ENCODE measurements at places on chromosomes 7 and 10. TPM values are rescaled to one million over a fixed set of nuclear protein-coding genes. Genes with fewer than 3 reads are reported as not detected.

The MYPN gene
- 0.06 TPM for total RNA-seq

DNA sequence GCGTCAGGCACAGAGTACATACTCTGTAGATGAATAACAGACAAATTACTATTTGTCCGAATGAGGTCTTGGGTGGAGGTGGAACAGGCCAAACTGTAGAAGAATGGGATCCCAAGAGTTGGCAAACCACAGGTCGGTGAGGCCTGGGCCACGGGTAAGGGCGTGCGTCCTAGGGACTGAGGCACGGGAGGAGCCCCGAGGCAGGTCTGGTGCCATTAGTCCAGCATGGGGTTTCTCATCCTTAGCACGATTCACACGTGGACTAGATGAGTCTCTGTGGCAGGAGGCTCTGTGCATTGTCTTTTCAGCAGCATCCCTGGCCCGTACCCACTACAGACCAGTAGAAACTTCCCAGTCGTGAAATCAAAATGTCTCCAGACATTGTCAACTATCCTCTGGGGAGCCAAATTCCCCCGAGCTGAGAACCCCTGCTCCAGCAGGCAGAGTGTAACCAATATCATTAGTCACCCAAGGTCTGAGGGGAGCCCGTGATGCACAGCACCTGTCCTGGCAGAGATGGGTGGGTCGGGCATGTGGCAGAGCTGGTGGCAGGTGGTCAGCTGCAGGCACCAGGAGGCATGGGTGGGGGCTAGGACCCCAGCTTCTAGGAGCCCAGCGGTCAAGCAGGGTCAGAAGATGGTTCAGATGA, 61.3 kb downstream of the COL13A1 start:
- DNase-seq = no peak

The PGAM2 gene
- total RNA-seq = 2.1 TPM

DNA sequence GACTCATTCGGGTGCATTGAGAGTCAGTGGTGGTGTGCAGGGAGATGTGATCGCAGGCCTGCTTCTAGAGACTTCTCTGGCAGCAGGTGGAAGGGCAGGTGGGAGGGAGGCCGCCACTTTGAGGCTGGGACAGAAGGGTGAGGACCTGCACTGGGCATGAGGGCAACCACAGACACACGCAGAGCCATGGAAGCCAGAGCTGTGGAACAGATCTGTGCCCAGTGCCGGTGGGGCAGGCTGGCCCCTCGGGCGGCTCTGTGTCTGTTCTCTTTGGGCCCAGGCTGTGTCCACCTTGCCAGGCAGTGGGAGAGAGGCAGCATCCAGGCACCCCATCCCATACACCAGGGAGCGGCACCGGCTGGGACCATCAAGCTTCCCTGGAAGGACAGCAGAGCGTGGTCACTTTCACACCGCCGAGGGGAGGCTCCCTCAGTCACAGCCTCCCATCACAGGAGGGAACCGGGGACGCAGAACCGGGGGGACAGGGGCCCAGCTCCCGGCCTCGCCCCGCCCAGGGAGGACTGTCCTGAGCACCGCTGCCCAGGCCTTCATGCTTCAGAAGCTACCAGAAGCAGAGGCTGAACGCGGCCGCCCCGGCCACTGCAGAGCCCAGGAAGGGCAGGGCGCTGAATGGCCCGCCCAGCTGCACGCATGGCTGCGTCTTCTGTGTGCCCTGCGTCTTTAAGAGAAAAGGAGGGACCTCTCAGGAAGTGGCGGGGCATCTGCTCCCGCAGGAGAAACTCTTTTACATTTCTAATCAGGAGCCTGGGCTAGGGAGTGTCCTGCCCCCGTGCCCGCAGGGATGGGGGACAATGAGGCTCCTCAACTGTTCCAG, 32.1 kb downstream of the EN2 start:
- peak; percentile 81 for DNase-seq

- DNase-seq = no peak
Measured at GRCh38 chr10:19713800-19714525, 102.3 kb upstream of the PLXDC2 start.

DNA sequence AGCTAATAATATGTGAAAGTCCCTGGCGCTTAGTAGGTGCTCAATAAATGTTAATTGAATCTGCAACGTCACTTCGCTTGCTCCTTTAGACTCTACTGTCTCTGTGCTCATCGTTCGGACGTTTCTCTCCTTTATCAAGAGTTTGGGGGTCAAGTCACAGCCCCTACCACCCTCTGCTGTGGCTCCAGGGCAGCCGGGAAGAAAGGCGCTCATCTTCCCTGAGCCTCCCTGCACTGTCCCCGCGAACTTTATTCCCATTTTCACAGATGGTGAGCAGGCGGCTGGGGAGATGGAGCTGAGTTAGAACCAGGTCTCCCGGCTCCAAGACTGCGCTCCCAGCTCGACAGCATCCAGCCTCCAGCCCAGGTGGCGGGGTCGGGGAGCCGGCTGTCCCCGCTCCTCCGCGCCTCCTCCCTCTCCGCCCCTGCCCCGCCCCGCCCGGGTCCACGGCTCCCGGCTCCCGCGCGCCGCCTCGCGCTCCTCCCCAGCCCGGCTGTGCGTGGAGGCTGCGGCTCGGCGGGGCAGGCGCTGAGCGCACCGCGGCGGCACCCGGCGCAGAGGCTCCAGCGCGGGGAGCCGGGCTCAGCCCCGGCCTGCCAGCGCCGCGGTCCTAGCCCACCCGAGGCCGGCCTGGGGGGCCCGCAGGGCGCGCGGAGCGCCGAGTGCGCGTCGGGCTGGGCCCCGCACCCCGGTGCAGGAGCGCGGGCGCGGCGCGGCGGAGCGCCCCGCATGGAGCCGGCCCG, at the start of gene CLEC2L:
CLEC2L (plus strand) TSS at position 487 of the 743 bp plus-strand sequence; CDS start at position 730, 243 bp downstream.
- peak; percentile 67 for DNase-seq

DNA sequence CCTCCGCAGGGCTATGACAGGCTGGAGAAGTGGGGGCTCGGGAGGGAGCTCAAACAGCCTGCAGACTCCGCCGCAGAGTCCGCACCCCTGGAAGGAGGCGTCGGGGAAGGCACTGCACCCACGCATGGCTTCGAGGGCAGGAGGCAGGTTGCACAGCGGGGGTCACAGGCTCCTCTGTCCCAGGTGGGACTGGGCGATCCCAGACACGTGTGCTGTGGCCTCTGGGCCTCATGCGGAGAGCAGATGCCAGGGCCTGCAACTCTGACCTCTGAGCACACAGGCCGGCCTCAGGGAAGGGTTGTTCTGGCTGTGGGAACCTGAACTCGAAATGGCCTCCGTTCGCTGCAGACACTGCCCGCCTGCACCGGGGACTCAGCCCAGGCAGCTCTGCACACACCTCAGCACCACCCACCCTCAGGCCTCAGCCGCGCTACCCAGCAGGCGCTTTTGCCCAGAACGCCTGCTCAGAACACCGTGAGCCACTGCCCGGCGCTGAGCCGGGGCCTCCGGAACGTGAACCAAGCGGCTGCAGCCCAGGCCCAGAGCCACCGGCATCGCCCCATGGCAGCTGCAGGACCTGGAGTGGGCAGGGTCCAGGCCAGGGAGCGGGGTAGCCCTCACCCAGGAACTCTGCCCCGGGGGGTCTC, 71.8 kb upstream of the ADGRA1 start:
- DNase-seq = no peak

The CACNB2 gene
- total RNA-seq = 2.8 TPM

GRCh38 chr10:3898821-3899220, 113.8 kb upstream of the KLF6 start:
- no peak for DNase-seq

GRCh38 chr7:115631782-115632181, 398.8 kb downstream of the TFEC start:
- DNase-seq = no peak

The SPDYE16 gene
- total RNA-seq = 0.31 TPM

GRCh38 chr10:116160271-116160670, 112.7 kb downstream of the GFRA1 start:
- no peak for DNase-seq

- no peak for DNase-seq
Measured at GRCh38 chr7:55533729-55534080, 38.6 kb downstream of the VOPP1 start.

GRCh38 chr10:128476845-128477244, 350.6 kb upstream of the MKI67 start:
- no peak for DNase-seq

DNA sequence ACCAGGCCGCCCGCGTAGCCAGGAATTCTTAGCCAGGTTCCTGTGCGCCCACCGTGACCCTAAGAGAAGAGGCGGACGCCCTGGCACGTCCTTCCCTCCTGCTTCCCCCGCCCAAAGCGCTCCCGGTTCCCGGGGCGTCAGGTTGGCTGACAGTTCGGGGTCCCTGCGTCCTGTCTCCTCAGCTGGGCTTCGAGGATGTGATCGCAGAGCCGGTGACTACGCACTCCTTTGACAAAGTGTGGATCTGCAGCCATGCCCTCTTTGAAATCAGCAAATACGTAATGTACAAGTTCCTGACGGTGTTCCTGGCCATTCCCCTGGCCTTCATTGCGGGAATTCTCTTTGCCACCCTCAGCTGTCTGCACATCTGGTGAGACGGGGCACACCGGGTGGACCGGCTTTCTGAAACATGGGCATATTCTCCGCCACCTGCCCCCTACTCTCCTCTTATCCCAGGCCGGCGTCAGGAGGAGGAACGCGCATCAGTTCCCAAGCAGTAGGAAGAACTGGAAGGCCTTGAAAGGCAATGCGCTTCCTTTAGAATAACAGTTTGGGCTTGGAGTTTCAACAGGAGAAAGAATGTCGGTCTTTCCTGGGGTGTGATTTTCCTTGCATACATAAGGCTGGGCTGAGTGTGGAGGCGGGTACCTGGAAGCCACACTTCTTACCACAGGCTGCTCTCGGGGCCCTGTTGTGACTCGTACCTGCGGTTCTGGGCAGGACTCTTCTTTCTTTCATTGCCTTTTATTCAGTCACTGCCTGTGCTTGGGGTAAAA, 728 bp downstream of the CAV2 start:
- peak; percentile 39 for DNase-seq

DNA sequence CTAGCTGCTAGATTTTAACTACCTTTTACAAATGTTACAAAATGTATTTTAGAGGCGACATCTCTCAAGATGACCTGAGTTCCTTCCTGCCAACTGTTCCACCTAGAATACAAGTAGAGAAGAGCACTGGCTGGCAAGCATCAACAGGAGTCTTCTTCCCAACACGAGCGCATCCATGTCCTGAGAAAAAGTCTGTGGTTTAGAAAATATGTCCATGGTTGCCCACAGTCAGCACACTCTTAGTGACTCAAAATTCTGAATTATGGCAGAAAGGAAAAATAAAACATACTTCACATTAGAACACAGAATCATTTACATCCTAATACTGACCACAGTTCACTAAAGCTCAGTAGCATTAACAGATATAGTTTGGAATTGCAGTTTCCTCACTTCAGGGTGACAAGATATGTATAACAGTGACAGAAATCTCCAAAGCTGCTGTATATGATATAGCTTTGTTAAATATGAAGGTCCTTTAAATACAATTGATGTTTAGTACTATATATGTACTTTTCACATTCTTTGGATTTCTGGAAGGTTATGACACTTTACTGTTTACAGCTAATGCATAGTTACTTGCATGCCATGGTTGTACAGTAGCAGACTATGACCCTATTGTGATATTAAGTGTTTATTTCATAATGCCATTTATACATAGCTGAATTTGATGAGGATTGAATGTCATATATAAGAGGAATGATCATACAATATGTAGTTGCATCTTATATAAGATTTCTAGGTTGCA, 327.1 kb downstream of the GFRA1 start:
- no peak for DNase-seq

DNA sequence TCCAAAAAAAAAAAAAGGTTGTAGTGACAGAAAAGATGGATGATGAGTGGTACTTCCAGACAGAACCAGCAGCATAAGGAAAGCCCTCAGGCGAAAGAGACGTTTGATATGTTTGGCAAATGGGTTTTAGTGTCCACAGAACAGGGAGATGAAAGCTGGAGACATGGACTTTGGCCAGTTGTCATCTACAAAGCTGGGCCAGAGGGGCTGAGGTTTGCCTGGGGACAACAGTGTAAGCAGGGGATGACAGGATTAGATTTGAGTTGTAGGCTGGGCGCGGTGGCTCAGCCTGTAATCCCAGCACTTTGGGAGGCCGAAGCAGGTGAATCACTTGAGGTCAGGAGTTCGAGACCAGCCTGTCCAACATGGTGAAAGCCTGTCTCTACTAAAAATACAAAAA, 47.8 kb upstream of the ELN start:
- no peak for DNase-seq

The TMEM229A gene
- total RNA-seq = not detected

The ANKRD61 gene
- total RNA-seq = 0.19 TPM

The CDC14C gene
- total RNA-seq = not detected

The GTF2IRD2 gene
- 32.4 TPM for total RNA-seq

- no peak for DNase-seq
Measured at GRCh38 chr7:19061331-19061730, 56.1 kb downstream of the TWIST1 start.

DNA sequence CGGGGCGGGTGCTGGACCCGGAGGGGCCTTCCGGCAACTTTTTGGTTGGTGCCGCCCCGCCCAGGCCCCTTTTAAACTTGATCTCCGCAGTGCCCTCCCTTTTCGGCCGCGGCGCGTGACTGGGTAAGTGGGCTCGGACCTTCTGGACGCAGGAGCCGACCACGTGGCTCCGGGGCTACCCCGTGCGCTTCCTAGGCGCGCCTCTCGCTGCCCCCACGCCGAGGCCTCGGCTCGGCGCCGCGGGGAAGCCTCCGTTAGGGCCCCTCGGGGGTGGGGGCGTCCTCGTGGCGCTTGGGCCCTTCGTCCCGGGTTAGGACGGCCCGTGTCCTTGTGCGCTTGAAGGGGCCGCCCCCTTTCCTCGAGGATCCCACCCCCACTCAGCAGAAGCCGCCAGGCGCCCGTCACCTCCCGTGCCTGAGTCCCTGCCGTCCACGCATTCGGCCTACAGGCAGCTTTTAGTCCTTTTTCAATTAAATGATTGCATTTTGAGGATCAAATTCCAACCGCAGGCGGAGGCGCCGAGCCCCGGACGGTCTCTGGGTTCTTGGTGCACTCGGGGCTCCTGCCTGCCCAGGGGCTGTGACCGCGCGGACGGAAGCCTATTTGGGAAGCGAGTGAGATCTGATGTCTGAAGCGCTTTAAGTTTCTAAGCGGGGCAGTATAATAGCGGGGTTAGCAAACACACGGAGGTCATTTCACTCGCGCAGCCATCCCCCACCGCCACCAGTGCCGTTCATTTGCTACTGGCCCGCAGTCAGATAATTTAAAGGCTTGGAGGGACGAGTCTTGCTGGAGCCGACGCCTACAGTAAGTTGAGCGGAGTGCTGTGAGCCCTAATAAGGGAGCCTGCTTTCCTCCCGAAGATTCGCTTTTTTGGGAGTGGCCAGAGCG, 31.8 kb upstream of the TOMM7 start:
- peak; percentile 70 for DNase-seq

DNA sequence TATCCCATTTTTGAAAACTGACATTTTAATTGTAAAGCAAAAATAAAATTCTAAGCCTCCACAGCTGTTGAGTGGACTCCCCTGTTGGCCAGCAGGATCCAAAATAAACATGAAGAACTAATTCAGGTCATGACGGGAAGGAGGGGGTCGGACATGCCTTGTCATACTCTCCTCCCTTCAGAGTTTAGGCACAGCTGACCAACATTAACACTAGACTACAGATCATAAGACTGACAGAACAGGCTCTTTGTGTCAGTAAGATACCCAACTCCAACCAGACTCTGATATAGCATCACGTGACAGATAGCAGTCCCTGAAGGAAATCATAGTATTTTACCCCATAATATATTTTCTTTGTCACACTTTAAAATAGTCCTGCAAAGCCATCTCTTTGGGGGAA, 20.9 kb upstream of the ZNF12 start:
- peak; percentile 28 for DNase-seq

The TSC22D4 gene
- 61.5 TPM for total RNA-seq

The PKD2L1 gene
- total RNA-seq = not detected
